Adrenal gland (tissue), 19 donors: ENCODE measurements at places on chromosomes 16 and 17. TPM values are rescaled to one million over a fixed set of nuclear protein-coding genes. Genes with fewer than 3 reads are reported as not detected.

DNA sequence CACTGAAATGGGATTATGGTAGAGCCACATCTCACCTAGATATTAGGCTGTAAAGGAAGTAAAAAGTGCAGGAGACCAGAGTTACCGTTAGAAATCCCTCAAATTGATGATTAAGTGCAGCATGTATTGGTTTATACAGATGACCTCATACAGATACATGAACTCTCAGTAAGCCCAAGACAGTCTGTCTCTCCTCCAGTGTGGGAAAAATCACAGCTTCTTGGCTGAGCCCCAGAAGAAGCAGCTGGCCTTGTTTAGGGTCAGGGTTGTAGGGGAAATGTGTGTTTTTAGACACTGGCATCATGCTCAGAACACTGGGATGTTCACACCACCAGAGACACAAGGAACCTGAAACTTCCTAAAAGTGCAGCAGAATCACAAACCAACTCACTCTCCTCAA, 135.9 kb downstream of the KATNIP start:
- no peak for DNase-seq

DNA sequence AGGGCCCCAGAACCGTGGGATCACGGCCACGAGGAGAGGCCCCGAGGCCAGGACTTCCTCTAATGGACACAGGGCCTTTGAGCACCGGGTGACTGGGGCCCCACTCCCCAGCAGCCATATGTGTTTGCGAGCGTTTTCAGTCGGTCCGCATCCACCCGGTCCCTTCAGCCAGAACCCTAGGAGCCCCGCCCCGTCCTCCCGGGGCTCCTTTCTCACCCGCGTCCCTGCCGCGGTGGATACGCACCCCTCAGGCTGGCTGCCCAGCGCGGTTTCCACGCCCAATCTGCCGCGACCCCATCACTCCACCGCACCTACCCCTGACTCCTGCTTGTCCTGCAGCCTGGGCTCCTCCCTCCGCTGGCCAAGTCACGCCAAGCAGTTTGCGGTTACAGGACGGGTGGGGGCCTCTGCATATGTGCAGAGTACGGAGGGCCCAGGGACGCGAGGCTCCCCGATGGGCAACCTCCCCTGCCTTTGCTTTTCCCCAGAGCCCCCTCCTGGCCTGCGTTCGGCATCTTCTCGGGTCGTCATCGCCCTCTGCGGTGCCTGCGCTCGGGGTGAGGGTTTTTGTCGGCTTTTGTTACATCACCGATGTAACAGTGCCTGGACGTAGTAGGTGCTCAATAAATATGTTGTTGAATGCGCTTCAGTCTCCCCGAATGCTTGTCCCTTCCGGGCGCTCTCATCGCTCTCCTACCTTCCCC, 1.0 kb upstream of the TTYH2 start:
- DNase-seq, result peak; percentile 31

- no peak for DNase-seq
Measured at GRCh38 chr17:82791532-82791931, 39.7 kb downstream of the TBCD start.

Gene NTN1
- 0.12 TPM for total RNA-seq

Gene CCDC78
- 0.29 TPM for total RNA-seq

Gene BCAR1
- total RNA-seq, result 74.9 TPM

DNA sequence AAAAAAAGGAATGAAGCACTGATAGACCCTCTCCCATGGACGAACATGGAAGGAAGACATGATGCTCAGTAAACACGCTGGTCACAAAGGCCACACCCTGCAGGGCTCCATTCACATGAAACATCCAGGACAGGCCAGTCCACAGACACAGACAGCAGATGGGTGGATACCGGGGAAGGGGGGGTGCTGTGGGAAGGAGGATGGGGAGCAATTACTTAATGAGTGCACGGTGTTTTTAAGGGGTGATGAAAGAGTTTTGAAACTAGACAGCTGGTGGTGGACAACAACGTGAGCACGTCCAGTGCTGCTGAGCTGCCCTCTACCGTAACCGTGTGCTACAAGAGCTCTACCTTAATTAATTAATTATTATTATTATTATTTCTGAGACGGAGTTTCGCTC, 6.0 kb upstream of the SLC16A3 start:
- DNase-seq, result no peak

DNA sequence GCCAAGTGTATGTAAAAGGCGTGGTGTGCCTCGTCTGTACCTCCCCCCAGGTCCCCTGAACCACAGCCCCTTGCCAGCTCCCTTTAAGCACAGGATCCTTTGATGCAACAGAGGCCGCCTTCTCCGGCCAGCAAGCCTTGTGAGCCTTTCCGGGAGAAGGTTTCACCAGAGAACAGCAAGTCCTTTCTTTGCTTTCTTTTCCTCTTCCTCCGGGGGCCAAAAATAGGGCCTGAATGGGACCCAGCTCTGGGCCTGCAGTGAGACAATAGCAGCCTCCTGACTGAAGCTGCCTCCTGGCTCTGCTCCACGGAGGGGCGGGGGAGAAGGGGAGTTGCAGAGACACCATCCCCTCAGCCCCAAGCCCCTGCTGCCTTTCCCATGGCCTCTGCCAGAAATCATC, 9.0 kb downstream of the ADGRG1 start:
- DNase-seq, result peak; percentile 68

GRCh38 chr16:11848842-11849241, 2.5 kb downstream of the RSL1D1 start:
- no peak for DNase-seq
